ENCODE measurements at places on chromosomes 1 and 21.

DNA sequence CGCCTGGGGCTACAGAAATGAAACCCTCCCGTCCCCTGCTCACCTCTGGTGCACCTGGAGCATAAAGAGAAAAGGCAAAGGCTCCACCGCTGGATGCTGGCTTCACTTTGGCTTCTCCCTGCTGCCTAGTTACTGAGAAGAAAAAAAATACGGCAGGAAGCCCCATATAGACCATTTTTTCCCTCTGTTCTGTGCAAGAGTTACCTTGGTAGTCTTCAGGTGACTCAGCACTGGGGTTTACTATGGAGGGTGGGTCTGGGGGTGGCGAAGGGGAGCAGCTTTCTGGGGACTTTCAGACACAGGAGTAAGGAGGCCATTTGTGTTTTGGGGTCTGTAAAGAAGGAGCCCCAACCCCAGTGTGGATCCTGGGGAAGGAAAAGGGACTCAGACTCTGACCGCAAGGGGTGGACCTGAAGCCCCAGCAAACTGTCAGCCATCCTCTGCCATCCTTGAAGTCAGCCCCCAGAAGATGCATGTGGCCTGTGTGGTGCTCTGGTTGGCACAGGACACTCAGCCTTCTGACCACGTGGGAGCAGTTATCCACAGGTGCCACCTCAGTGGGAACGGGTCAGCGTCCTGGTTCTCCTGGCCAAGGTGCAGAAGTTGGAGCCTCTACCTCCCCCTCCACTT, 25.9 kb upstream of the EPS8L3 start:
- no peaks in the 10 kb centered on the region for H3K4me1 ChIP-seq
- no peak overlapping the region for H3K4me3 ChIP-seq
- H3K27ac ChIP-seq = no peak overlapping the region
- no peaks in the 10 kb centered on the region for H3K36me3 ChIP-seq
- no peak for DNase-seq

DNA sequence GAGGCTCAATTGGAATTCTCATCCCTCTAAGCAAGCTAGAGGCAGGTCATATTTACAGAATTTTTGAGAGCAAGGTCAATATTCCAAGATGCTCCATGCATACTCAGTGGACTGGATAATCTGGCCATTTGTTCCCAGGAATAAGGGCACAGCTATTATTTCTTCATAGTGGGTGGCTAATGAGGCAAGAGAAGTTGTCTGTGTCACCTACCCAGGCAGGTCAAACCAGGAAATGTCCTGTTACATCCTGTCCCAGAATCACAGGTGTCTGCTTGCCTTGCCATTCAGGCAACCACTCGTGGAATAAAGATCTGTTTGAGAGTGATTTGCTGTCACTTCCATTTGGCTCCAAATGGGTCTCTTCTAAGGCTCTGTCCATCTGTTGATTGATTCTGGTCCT, 85.2 kb upstream of the ZP4 start:
- no peaks in the 10 kb centered on the region for H3K27me3 ChIP-seq
- H3K27ac ChIP-seq = no peak overlapping the region
- H3K4me1 ChIP-seq = no peaks in the 10 kb centered on the region
- no peak overlapping the region for H3K4me3 ChIP-seq

DNA sequence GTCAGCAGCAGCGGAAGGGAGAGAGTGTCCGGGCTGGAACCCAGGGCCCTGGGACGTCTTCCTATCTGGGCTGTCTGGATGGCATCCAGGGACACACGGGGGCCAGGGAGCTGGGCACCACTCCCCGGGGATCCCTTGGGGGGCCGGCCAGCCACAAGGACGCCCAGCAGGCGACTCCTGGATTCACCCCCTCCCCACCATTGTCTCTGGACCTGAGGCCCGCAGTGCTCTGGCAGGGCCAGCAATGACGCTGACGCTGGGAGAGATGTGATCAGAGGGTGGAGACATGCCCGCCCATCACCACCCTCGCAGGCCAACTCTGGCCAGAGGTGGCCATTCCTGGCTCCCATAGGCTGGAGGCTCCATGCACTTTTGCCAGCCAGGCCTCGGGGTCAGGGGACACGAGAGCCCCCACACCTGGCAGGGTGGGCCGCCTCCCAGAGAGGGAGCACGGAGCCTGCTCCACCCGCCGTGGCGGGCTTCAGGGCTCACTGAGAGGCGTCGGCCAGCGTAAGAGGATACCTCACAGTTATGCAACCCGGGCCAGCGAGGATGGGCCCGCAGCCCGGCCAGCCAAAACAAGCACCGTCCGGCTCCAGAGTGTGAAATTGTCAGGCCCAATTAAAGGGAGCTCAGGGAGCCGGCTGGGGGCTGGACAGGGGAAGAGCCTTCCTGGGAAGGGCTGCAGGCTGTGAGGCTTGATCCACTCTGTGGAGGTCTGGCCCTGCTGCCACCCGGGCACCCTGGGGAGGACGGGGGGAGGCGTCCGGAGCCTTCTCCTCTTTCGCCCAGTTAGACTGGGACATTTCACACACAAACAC, 10.3 kb downstream of the ACTRT2 start:
- no peak overlapping the region for H3K4me3 ChIP-seq
- DNase-seq = peak; percentile 66
- no peaks in the 10 kb centered on the region for H3K36me3 ChIP-seq
- no peak overlapping the region for H3K27ac ChIP-seq
- H3K27me3 ChIP-seq = no peaks in the 10 kb centered on the region

- no peak overlapping the region for H3K4me3 ChIP-seq
- no peak for DNase-seq
- no peaks in the 10 kb centered on the region for H3K36me3 ChIP-seq
- no peak overlapping the region for H3K27ac ChIP-seq
These were observed 328.0 kb upstream of the B3GALT2 start for GRCh38 chr1:193514397-193514796.

DNA sequence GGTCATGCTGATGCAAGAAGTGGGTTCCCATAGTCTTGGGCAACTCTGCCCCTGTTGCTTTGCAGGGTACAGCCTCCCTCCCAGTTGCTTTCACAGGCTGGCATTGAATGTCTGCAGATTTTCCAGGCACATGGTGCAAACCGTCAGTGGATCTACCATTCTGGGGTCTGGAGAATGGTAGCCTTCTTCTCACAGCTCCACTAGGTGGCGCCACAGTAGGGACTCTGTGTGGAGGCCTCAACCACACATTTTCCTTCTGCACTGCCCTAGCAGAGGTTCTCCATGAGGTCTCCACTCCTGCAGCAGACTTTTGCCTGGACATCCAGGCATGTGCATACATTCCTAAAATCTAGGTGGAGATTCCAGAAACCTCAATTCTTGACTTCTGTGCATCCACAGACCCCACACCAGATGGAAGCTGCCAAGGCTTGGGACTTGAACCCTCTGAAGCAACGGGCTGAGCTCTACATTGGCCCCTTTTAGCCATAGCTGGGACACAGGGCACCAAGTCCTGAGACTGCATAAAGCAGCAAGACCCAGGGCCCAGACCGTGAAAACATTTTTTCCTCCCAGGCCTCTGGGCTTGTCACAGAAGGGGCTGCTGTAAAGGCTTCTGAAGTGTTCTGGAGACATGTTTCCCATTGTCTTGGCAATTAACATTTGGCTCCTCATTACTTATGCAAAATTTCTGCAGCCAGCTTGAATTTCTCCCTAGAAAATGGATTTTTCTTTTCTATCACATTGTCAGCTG, 466.2 kb upstream of the PBX1 start:
- no peaks in the 10 kb centered on the region for H3K36me3 ChIP-seq
- no peaks in the 10 kb centered on the region for H3K27me3 ChIP-seq
- H3K27ac ChIP-seq = no peak overlapping the region
- no peaks in the 10 kb centered on the region for H3K4me1 ChIP-seq
- H3K4me3 ChIP-seq = no peak overlapping the region
- no peak for DNase-seq

GRCh38 chr1:178417858-178418257, 78.9 kb downstream of the CLEC20A start:
- H3K4me3 ChIP-seq = no peak overlapping the region
- no peaks in the 10 kb centered on the region for H3K4me1 ChIP-seq
- no peak for DNase-seq
- no peaks in the 10 kb centered on the region for H3K36me3 ChIP-seq
- H3K27ac ChIP-seq = no peak overlapping the region
- no peaks in the 10 kb centered on the region for H3K27me3 ChIP-seq

DNA sequence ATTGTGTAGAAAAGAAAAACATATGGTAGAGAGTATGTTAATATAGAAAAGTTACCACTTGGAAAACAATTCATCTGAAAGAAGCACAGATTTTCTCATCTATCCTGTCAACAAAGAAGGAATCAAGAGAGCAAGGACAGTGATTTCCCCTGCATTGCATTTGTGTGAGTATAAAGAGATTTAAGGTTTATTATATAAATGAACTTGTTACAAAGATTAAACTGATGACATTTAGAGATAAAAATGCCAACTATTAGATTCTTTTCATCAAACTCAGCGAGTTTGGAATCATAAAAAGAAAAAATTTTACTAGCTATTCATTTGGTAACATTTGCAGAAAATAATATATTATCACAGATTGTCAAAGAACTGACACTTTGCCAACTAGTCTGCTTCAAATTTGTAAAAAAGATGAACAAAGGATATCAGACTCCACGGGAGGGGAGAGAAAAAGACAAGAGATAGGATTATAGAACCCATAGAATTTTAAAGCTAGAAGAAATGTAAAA, at the start of gene RGS21:
RGS21 (plus strand) TSS at position 51 of the 509 bp plus-strand sequence. CDS start 26,045 bp downstream, outside the sequence.
- no peak within 1 kb of the TSS for H3K27ac ChIP-seq
- H3K36me3 ChIP-seq = no peaks in the 10 kb centered on the region
- no peaks in the 10 kb centered on the region for H3K4me1 ChIP-seq
- H3K4me3 ChIP-seq = no peak within 1 kb of the TSS
- DNase-seq = no peak
- H3K27me3 ChIP-seq = no peaks in the 10 kb centered on the region

DNA sequence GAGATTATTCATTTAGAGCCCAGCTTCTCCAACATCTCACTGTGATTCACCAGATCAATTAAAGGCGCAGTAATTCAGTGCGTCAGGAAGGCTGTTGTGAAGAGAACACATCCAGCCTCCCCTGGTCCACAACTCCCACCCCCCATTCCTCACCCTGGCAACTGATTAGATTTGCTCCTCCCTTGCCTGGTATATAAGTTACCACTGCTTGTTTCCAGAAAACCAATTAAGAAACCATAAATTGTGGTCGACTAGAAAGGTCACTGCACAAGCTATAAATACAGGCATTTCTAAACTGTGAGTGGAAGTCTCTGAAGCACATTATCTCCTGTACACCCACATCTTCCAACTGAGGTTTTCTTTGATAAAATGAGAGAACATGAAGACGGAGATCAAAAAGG, 41.9 kb downstream of the FAM163A start:
- no peaks in the 10 kb centered on the region for H3K4me1 ChIP-seq
- no peaks in the 10 kb centered on the region for H3K36me3 ChIP-seq
- H3K27ac ChIP-seq = no peak overlapping the region
- no peak overlapping the region for H3K4me3 ChIP-seq
- no peaks in the 10 kb centered on the region for H3K27me3 ChIP-seq

DNA sequence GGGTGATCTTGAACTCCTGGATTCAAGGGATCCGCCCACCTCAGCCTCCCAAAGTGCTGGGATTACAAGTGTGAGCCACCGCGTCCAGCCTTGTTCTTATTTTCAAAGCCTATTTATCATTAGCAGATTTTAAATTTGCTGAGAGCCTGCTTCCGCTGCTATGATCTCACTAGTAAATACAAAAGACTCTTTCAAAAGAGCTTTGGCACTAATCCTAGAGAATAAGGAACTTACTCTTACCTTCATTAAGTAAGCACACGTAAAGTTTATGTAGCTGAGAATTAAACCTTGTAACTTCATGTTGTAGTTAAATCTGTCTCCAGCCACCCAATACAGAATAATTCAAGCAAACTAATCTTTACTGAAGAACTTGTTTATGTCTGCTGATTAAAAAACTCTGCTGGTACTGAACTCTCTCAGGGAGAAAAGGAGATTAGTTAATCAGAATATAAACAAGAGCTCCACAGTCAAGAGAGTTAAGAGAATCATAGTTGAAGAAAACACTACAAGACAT, 72.3 kb downstream of the RUSC1 start:
- no peaks in the 10 kb centered on the region for H3K4me1 ChIP-seq
- peak; percentile 60 for DNase-seq

DNA sequence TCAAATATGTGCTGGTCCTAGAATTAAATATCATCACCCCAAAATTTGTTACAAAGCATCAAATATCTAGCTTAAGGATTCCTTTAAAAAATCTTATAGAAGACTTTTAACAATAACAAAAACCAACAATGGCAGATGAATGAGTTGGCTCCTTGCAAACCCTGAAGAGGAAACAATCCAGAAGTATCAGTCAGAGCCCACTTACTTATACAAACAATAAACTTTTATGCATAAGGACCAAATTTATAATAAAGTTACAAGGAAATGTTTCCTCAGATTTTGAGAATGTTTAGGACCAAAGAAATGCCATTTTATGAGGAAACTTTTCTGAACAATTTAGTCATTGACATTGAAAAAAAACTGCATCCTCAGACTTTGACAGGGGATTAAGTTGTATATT, 52.7 kb downstream of the LPAR3 start:
- H3K4me1 ChIP-seq = no peaks in the 10 kb centered on the region
- no peaks in the 10 kb centered on the region for H3K27me3 ChIP-seq
- H3K27ac ChIP-seq = no peak overlapping the region
- H3K36me3 ChIP-seq = no peaks in the 10 kb centered on the region
- no peak overlapping the region for H3K4me3 ChIP-seq
- DNase-seq = no peak

GRCh38 chr1:51519865-51520699, 1.0 kb upstream of the EPS15 start:
- no peak overlapping the region for H3K4me3 ChIP-seq
- DNase-seq = no peak
- no peaks in the 10 kb centered on the region for H3K36me3 ChIP-seq
- no peak overlapping the region for H3K27ac ChIP-seq
- peaks cover 2% of the 10 kb centered on the region for H3K4me1 ChIP-seq

DNA sequence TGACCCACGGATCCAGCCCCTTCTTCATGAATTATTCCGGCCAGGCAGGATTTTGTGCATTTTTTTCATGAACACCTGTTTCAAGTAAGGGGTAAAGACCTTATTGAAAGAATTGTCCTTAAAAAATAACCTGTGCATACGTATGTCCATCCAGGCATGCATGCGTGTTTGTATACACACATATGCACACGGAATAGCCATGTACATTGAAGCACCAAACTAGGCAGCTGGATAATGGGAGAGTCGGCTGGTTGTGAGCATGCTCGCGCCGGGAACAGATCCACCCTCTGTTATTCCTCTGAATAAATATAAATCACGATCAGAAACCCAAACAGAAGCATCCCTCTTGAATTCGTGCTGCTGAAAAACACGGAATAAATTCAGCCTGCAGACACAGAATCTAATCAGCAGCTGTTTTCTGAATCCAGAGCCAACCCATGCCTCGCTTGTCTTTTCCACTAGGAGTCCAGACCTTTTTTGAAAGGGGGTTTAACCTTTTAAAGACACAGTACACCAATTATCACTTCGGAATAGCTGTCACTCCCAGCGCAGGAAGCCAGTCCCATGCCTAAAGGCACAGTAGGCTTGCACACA, at the start of gene HIVEP3:
HIVEP3 (minus strand) TSS at position 473 of the 594 bp plus-strand sequence.
- H3K27me3 ChIP-seq = no peaks in the 10 kb centered on the region
- DNase-seq = no peak
- no peaks in the 10 kb centered on the region for H3K4me1 ChIP-seq
- no peaks in the 10 kb centered on the region for H3K36me3 ChIP-seq
